Activated CD4-positive, alpha-beta T cell treated with anti-CD3 and anti-CD28 coated beads, Interleukin-2, amount 50 U/mL, for 24 hours (primary cell): ENCODE measurements at places on chromosomes 2 and 18.

DNA sequence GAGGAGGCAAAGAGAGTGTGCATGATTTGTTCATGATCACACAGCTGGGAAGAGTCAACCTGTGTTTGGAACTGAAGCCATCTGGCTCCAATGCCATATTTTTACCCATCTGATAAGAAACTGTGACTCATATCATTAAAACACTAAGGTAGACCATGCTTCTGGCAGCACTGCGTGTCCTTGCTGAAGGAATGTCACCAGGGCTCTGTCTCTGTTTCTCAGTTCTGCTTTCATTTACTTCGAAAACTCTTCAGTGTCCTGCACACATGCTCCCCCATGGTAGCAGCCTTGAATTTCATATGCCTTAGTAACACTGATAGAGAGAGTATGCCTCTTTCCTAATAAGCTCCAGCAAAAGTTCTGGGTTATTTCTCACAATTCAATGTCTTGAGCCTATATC, 830.4 kb downstream of the DCDC2C start:
- no peak for DNase-seq

GRCh38 chr2:52395912-52396311, 1364.0 kb upstream of the NRXN1 start:
- DNase-seq = no peak

- DNase-seq = no peak
Measured at GRCh38 chr2:233021771-233022170, 8.7 kb upstream of the NGEF start.

DNA sequence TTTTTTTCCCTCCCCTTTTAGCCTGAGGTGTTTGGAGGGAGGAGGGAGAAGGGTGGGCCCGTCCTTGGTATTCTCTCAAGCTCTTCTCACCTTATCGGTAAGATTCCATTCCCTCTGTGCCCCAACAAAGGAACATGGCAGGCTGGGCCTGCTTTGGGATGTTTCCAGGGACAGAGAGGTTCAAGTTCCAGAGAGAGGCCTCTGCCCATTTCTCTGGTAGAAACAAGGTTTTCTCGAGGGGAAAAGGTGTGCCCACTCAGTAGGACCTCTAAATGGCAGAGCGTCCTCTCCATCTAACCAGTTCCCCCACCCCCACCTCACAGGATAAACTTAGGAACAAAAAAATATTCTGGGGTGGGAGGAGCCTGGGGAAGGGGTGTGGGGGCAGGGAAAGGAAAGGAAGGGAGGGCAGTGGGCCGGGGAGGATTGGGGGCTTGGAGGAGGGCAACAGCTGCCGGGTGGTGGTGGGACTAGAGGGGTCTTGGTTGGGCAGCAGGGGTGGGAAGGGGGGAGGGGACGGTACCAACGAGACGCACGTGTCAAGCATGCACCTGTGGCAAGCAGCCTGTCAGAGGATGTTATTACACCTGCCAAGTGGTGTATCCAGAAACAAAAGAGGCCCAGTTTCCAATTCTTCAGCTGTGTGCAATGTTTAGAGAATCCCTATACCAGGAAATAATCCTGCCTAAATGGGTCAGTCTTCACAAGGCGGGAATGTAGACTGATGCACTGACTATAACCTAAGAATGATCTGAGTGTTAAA, 2.1 kb downstream of the PCBP1 start:
- no peak for DNase-seq

DNA sequence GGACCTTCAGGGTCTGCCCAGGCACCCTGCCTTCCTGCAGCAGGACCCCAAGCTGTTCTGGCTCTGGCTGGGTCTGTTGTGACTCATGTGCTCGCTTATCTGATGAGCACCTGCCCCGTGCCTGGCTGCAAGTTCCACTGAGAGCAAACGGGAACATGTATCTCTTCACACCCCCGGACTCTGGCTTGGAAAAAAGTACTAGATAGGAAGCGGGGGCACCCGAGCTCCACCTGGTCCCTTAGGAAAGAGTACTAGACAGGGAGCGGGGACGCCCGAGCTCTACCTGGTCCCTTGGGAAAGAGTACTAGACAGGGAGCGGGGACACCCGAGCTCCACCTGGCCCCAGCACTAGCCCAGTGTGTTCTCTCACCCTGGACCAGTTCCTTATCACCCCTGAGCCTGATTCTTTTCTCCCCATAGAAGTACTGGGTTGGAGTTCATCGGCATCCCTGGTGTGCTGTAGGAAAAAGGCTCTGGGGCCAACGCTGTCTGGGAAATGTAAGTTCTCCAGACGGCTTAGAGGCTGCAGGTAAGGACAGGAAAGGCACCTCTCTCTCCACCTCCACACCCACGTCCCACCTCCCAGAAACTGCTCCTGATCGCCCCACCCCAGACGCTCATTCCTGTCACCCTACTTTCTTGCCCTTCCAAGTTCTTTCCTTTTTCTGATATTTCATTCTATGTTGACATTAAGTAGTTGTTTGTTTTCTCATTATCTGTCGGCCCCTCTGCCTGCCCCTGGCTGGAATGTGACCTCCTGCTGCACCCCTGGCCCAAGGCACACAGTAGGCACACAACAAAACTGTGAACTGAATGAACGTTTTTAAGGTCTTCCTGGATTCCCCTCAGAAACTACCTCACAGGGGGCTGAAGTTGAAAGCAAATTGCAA, 40.2 kb downstream of the HDAC4 start:
- DNase-seq = no peak

DNA sequence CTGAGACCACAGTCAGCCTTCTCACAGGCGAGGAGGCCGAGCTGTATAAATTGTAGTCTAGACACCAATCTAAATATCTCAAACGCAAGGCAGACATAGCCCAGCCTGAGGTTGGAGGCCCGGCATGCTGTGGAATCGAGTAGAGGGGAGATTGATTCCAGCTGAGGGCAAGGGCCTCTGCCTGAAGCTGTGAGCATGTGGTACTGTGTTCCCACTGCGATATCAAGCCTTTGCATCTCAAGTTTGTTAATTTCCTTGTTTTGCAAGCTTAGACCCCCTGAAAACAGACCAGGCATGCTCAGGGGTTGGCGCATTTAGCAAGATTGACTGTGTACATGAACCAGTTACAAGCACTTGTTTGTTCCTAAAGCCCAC, 65.1 kb upstream of the FOSL2 start:
- DNase-seq = no peak

DNA sequence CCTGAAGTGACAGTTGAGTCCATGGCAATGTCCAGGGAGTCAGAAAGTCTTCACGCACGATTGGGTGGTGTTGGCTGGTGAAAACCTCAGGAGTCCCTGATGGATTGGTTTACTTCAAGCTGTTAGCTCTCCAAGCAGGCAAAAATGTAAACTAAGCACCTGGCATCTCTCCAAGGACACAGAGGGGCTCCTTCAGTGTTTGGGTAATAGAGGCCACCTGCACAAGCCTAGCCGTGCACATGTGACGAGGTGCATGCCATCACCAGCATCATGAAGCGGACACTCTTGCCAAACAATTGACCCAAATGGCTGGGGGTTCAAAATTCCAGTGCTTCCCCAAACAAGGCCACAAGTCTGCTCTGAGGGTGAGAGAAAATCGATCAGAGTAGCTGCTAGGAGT, 104.7 kb upstream of the CD302 start:
- DNase-seq = no peak

- DNase-seq = peak; percentile 13
Measured at GRCh38 chr18:26133652-26134051, at the start of gene PSMA8. PSMA8 (plus strand) TSS chr18:26133869; CDS start chr18:26133966, 97 bp downstream.
